ENCODE measurements at places on chromosomes 4 and X.

DNA sequence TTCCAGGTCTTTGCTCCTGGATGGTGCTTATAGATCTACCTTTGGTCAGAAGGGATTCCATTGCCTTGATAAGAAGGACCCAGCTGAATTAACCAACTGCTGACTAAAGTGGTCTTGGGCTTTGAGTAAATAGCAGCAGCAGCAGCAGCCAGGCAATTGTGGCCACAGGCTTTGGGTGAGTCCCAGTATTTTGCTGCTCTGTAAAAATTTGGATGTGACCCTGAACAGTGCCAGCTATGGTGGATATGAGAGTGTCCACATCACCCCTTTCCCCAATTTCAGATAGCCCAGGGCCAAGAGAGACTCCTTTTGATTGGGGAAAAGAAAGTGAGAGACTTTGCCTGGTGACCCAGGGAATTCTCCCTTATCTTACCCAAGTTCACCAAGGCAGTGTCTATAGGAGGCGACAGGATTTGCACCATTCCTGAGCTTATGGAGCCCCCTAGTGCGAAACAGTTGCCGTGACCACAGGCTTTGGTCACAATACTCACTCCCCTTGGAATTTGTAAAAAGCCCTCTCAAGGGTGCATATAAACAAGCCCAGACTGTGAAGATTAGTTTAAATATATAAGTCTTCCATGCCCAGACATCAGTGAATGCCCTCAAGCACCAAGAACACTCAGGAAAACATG, 518.0 kb downstream of the TMA16 start:
- no peak overlapping the region for H3K4me3 ChIP-seq
- no peaks in the 10 kb centered on the region for H3K27me3 ChIP-seq
- H3K27ac ChIP-seq, result no peak overlapping the region
- H3K4me1 ChIP-seq, result peaks cover 3% of the 10 kb centered on the region
- H3K36me3 ChIP-seq, result no peaks in the 10 kb centered on the region

DNA sequence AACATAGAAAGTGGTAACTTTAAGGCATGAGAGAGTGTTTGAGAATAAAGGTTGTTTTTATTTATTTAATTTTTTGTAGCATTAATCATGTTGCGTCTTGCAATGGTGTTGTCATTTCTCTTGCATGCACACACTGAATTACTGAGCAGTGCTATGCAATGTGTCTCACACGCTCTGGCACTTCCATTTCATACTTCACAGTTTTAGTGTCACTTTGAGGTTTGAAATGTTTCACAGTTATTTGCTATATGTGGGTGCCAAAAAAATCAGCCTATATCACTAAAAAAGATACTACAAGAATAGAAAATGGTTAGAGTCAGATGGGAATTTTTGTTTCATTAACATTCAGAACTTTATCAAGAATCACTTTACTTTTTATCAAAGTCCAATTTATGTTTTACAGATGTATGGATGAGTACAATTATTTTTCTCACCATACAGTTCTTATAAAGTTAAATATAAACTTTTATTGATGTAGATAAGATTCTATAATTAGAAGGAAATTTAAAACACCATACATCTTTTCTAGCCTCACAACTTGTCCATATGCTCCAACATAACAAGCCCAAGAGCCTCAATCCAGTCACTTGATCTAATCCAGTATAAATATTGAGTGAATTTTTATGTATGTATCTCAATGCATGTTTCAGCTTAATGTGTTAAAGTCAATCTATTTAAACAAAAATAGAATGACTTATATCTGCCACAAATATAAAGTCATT, 114.0 kb downstream of the IQCM start:
- H3K27me3 ChIP-seq, result no peaks in the 10 kb centered on the region
- H3K4me3 ChIP-seq, result no peak overlapping the region
- H3K36me3 ChIP-seq, result no peaks in the 10 kb centered on the region
- no peak overlapping the region for H3K27ac ChIP-seq

DNA sequence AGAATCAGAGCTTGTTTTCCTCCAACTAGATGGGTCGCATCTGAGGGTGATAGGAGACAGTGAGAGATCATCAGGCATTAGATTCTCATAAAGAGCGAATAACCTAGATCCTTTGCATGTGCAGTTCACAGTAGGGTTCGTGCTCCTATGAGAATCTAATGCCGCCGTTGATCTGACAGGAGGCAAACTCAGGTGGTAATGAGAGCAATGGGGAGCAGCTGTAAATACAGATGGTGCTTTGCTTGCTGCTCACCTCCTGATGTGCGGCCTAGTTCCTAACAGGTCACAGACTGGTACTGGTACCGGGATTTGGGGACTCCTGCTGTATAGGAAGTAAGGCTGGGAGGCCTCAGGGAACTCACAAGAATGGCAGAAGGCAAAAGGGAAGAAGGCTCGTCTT, 276.5 kb downstream of the FAT4 start:
- H3K4me1 ChIP-seq, result no peaks in the 10 kb centered on the region
- H3K27ac ChIP-seq, result no peak overlapping the region
- H3K36me3 ChIP-seq, result no peaks in the 10 kb centered on the region
- H3K27me3 ChIP-seq, result no peaks in the 10 kb centered on the region
- H3K4me3 ChIP-seq, result no peak overlapping the region

DNA sequence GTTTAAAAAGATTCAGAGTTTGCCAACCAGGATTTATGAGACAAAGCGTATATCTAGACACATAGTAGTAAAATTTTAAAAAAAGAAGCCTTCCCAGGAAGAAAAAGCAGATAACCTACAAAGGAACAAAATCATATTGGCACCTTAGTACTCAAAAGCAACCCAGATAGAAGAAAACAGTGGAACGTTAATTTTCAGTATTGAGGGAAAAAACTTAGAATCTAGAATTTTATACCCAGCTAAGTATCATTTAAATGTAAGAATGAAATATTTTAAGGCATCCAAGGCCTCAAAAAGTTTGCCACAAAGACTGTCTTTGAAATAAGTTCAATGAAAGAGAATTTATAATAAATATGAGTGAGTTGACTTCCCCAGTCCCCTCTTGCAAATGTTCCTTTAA, 96.5 kb upstream of the EOLA2 start:
- H3K27me3 ChIP-seq, result peaks cover 1% of the 10 kb centered on the region
- H3K4me3 ChIP-seq, result no peak overlapping the region
- H3K36me3 ChIP-seq, result no peaks in the 10 kb centered on the region
- no peaks in the 10 kb centered on the region for H3K4me1 ChIP-seq
- H3K27ac ChIP-seq, result no peak overlapping the region

DNA sequence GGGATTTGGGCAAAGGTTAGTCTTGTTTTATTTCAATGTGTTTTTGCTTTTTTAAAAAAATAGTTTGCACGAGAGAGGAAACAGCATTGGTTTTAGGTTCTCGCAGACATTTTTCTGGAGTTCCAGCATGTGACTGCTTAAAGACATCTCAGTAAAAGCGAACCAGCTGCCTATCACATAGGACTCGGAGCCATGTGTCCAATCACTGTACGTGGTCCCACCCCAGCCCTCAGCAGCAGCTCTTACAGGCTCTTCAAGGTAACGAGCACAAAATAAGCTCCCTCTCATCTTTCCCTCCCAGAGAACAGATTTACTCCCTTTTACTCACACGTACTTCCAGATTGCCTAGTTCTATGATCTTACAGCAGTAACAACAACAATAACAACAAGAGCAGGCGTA, 68.7 kb downstream of the MCF2 start:
- H3K27me3 ChIP-seq, result peaks cover 6% of the 10 kb centered on the region
- H3K4me3 ChIP-seq, result no peak overlapping the region
- H3K4me1 ChIP-seq, result no peaks in the 10 kb centered on the region
- H3K27ac ChIP-seq, result no peak overlapping the region

DNA sequence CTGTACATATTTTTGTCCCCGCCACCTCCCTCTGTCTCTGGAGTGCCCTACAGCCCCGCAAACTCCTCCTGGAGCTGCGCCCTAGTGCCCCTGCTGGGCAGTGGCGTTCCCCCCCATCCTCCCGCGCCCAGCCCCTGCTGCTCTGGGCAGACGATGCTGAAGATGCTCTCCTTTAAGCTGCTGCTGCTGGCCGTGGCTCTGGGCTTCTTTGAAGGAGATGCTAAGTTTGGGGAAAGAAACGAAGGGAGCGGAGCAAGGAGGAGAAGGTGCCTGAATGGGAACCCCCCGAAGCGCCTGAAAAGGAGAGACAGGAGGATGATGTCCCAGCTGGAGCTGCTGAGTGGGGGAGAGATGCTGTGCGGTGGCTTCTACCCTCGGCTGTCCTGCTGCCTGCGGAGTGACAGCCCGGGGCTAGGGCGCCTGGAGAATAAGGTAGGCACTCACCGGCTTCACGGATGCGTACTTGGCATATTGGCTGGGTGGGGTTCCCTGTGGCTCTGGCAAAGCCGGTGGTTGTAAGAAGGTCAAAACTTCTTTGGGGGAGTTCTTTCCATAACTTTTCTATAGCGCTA, 653 bp downstream of the HHIP start:
- H3K27ac ChIP-seq, result no peak overlapping the region
- H3K4me1 ChIP-seq, result peaks cover 19% of the 10 kb centered on the region
- no peaks in the 10 kb centered on the region for H3K36me3 ChIP-seq
- H3K27me3 ChIP-seq, result peaks cover 57% of the 10 kb centered on the region

- no peaks in the 10 kb centered on the region for H3K27me3 ChIP-seq
- peaks cover 56% of the 10 kb centered on the region for H3K36me3 ChIP-seq
- no peak for DNase-seq
- H3K4me3 ChIP-seq, result no peak overlapping the region
These were observed 24.7 kb downstream of the IL3RA start for GRCh38 chrX:1361275-1361674.

GRCh38 chrX:20056704-20057103, 60.0 kb downstream of the MAP7D2 start:
- H3K4me1 ChIP-seq, result peaks cover 4% of the 10 kb centered on the region
- H3K4me3 ChIP-seq, result no peak overlapping the region
- H3K27me3 ChIP-seq, result peaks cover 10% of the 10 kb centered on the region
- no peaks in the 10 kb centered on the region for H3K36me3 ChIP-seq

DNA sequence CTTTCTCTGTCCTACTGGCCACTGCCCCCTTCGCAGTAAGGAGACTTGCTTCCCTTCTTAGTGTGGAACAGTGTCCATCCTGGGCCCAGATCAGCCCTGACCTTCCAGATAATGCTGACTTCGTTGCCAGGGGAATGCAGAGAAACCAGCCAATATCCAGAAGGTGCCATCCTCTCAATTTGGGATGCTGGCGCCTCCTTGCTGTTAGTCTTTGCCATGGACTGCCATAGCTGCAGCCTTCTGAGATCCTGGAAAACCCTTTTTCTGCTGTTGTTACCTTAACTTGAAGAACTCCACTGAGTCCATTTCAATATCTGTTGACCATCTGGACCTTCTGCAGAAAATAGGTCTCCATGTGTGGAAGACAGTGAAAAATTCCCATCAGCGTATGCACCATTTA, 21.8 kb downstream of the RAI2 start:
- no peak for DNase-seq
- H3K27ac ChIP-seq, result no peak overlapping the region
- H3K27me3 ChIP-seq, result no peaks in the 10 kb centered on the region
- H3K4me1 ChIP-seq, result no peaks in the 10 kb centered on the region
- no peak overlapping the region for H3K4me3 ChIP-seq

GRCh38 chrX:21305799-21306336, 68.3 kb upstream of the CNKSR2 start:
- DNase-seq, result no peak
- no peak overlapping the region for H3K4me3 ChIP-seq
- peaks cover 15% of the 10 kb centered on the region for H3K4me1 ChIP-seq

DNA sequence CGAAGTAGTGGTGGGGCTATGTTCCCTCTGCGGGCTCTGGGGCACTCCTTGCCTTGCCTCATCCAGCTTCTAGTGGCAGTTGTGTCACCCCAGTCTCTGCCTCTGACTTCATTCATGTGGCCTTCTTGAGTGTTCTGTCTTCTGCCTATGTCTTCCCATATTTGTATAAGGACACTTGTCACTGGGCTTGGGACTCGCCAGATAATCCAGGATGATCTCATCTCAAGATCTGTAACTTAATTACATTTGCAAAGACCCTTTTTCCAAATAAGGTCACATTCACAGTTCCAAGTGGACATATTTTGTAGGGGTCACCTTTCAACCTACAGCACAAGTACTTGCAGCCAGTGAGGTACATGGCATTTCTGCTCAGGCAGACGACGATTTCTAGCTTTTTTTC, 30.3 kb upstream of the CLDN24 start:
- peaks cover 11% of the 10 kb centered on the region for H3K4me1 ChIP-seq
- H3K27me3 ChIP-seq, result no peaks in the 10 kb centered on the region
- H3K36me3 ChIP-seq, result no peaks in the 10 kb centered on the region
- no peak overlapping the region for H3K4me3 ChIP-seq

DNA sequence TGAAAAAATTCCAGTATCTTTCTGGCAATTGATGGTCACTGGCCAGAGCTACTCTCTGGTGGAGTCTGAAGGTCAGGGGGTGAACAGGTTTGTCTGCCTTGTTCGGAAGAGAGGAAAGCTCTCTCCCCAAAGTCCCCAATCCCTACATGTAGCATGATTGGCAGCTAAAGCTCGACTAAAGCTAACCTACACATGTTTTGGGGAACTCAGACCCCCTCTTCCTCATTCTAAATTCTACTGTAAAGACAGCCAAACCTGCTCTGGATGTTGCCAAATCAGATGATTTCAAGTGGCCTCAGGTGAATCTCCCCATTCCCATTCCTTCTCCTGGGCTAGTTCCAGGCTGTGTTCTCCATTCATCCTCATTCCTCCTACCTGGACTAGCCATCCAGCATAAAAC, 84.1 kb downstream of the MSN start:
- no peak overlapping the region for H3K27ac ChIP-seq
- no peak overlapping the region for H3K4me3 ChIP-seq
- peaks cover 16% of the 10 kb centered on the region for H3K36me3 ChIP-seq

DNA sequence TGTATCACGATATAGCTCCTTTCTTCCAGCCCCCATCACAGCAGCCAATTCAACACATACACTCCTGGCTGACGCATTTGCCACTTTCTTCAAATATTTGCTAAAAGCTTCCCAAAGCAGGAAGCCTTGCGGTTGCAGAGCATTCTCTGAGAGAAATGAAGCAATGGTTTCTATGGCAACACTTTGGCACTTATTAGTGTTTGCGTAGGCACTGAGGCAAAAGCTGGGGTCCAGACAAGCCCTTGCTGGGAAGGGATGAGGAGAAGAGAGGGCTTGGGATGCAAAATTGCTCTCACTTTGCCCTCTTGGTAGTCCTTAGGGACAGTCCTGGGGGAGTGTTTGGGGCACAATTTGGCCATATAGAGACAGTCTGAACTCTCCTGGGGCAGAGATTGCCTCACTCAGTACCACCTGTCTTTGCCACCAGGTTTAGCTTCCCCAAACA, 55.0 kb upstream of the PAK3 start:
- H3K36me3 ChIP-seq, result no peaks in the 10 kb centered on the region
- no peak overlapping the region for H3K4me3 ChIP-seq
- H3K27ac ChIP-seq, result no peak overlapping the region
- DNase-seq, result no peak
- H3K27me3 ChIP-seq, result no peaks in the 10 kb centered on the region

- no peak overlapping the region for H3K4me3 ChIP-seq
- no peak overlapping the region for H3K27ac ChIP-seq
- H3K4me1 ChIP-seq, result peaks cover 5% of the 10 kb centered on the region
These were observed 821.2 kb downstream of the RPA4 start for GRCh38 chrX:97704881-97705280.
